NCI-H2107 (cell line): ENCODE measurements at places on chromosomes 2 and 18.

DNA sequence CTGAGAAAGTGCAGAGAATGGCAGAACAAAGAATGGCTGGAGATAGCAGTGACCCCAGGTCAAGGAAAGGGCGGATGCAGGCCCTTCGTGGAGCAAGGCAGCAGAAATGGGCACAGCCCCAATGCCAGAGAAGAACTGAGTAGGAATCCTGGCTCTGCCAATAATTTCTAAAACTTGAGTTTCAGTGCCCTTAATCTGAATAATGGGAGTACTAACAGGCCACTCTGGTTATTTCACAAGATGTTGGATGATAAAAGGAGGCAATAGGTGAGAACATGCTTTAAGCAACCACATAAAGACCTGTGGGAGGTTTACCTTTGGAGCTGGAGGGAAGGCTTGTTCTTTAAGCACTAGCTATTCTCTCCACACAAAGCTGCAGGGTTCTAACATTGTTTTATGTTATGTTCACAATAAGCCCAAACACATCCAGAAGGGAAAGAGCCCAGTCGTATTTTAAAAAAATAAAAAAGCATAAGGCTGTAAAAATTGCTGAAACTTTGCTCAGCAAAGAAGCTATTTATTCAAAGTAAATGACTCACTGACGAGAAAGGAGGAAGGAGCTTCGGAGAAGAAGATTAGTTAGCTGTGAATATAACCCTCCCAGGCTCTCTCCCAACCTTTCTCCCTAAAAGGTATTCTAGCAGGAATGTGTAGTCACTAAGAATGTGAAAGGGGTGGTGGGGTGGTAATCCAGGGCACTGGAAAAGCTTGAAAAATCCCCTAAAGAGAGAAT is 470.2 kb downstream of the TXNL1 start:
- DNase-seq, result no peak

DNA sequence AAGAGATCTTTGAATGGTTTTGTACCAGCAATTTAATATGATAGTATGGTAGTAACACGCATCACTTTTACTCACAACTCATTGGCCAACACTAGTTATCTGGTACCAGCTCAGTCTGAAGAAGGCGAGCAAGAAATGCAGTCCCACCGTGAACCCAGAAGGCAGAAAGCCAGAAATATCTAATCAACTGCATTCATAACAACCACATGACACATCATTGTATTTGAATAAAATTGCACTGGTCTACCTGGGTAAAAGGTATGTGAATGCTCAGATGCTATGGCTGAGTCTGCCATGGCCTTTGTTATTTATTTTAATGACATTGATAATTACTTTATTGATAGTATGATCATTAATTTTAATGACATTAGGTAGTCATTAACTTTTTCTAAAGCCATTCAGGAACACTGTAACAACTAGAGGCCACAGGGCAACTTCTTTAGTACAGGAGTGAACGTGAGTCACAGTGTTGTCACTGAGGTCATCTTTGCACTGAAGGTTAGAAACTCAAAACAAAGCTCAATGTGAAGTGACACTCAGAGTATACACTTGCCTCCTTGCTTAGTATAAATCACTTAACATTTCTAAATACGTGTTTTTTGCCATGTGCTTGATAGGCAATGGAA is 475.6 kb upstream of the TNP1 start:
- DNase-seq, result no peak

DNA sequence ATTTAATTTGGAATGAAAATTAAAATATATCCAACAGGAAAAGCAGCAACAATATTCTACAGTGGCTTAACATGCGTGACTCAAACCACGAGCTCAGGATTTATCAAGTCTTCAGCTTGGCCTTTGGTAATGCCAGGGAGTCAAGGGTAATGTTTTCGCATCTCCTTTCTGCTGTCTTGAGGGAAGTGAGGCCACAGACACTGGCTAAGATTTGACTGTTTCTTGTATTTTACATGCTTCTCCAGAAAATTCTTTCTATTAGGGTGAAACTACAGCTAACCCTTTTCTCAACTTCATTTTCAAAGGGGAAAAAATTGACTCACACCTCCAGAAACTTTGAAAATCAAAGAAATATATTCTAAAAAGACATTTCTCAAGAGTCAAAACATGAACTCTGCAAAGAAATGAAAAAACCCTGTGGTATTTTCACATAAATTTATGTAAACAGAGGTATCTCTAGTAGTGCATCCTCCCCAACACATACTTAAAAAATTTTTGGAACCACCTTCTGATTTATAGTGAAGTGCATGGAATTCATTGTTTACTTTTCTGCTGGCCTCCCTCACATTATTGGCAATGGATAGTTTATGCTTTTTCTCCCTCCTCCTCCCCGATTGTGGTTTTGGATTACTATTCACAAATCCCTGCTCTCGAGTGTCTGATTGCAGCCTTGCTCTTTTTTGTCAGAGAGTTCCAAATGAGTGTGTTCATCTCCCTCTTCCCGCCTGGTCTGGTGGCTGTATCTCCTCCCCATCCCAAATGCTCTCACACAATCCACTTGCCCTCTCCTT is 48.7 kb downstream of the DPP4 start:
- no peak for DNase-seq

DNA sequence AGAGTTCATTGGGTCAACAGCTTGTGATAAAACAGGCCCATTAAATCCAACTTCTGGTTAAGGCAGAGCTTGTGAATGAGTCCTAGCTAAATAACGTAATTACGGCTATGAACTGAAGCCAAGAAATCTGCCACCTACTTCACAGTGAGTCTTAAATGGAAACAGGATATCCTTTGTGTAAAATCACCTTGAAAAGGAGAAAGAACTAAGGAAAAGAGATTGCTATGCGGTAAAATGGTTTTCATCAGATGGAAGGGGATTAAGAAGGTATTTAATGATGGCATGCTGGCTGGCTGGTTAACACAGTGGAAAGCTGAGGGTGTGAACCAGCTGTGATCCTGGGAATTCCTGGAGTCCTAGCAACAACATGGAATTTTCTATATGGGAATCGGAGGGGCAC is 156.6 kb downstream of the DOK6 start:
- DNase-seq, result no peak

DNA sequence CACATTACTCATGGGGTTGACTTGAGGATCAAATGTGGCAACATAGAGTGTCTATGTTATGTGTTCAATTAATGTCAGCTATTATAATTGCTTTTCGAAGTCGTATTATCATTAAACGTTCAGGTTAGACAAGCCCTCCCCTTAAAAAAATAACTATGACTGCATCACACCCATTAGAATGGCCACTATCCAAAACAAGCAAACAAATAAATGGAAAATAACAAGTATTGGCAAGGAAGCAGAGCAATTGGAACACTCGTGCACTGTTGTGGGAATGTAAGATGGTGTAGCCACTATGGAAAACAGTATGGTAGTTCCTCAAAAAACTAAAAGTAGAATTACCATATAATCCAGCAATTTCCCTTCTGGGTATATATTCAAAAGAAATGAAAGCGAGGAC is 10.0 kb upstream of the CTIF start:
- DNase-seq, result no peak

DNA sequence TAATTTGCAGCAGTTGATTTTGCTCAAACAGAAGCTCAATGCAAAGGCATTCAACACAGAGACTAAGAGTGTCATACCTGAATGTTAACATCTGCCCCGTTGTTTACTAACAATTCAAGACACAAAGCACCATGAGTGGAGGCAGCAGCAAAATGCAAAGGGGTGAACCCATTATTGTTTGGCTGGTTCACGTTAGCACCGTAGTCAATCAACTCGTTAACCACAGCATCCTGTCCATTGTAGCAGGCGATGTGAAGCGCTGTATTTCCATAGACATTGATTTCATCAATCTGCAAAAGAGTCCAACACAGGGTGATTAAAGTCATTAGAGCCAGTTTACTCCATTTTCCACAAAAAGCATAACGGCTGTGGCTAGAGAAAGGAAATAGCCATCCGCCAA is 189.3 kb downstream of the ANKRD44 start:
- DNase-seq, result no peak

DNA sequence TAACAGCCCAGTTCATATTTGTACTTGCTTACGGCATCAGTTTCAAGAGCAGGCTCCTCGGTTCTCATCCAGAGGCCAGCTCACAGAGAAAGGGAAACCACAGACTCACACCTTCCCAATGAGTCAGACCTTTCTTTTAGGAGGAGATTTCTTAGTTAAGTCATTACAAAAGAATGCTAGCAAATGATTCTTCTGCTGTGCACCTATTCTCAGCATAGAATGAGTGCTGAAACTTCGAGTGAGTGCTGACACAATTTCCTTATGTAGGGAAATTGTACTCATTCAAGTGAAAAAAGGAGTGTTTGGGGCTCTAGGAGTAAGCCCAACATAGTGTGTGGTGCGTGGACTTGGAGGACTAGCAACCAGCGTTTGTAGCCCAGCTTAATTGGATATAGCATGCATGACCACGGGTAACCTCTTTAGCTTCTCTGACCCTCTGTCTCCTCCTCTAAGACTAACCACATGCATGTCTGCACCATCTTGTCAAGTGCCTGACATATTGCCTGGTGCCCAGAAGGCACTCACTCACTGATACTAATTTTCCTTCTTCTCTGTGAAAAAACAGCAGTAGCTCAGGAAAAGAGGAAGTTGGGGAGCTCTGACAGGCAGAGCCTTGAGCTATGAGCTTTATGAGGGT is 87.0 kb downstream of the ALPK2 start:
- no peak for DNase-seq

DNA sequence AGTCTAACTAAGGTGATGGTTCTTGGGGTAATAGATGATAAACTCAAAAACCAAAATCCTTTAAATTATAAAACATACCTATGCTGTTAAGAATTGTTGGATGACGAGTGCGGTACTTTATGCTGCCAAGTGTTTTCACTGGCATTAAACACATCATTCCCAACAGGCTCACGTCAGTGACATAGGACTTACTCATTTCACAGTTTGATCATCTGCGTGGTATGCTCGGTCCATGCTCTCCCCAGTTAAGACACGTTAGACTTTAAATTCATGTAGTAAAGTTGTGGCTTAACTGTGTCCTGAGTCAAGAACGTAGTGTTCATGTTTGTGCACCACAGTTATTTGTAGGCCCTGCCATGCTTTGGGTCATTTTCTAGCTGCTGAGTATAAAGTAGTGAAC is 125.6 kb upstream of the MYT1L start:
- DNase-seq, result no peak

DNA sequence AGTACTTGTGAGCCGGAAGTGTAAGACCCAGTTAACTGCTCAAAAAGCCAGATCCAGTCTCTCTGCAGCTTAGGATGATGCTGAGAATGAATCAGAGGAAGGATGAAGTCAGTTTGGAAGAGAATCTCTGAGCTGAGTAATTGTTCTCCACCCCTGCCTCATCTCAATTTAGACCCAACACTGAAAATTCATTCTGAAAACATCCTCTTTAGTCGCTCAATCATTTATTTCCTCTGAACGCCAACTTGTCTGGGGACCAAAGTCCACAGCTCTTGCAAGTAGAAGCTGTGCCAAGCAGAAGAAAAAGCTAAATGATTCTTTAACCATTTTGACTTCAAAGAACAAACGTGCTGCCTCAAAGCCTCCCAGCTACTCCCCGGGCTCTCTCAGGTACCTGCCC is 177.1 kb upstream of the KLHL29 start:
- no peak for DNase-seq
